ENCODE measurements at places on chromosomes 13 and 19.
A peak's percentile ranks its signal among the peaks of the same experiment; 100 is the strongest.

GRCh38 chr19:46515290-46515609 is 19.6 kb upstream of the PNMA8B start:
- no peak for DNase-seq

DNA sequence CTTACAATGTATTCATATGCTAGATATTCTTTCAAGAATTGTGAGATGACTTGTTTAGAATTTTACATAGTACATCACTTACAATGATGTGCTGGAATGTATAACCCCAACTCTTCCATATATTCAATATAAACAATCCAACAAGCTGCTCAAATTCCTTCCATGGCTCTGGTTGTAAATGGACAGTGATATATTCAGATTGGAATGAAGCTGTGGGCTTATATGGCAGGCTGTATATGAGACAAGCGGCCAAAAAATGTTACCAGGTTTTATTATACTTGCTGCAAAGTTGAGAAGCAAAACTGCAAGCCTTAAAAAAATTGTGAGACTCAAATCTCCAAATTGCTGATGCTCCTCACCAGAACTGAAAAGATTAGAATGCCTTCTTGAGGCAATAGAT is 83.6 kb upstream of the KLF12 start:
- DNase-seq: no peak

GRCh38 chr13:31987535-31988170 is 43.9 kb upstream of the FRY start:
- DNase-seq: no peak

GRCh38 chr19:45455707-45456499 is 11.9 kb upstream of the FOSB start:
- DNase-seq: peak; percentile 53

DNA sequence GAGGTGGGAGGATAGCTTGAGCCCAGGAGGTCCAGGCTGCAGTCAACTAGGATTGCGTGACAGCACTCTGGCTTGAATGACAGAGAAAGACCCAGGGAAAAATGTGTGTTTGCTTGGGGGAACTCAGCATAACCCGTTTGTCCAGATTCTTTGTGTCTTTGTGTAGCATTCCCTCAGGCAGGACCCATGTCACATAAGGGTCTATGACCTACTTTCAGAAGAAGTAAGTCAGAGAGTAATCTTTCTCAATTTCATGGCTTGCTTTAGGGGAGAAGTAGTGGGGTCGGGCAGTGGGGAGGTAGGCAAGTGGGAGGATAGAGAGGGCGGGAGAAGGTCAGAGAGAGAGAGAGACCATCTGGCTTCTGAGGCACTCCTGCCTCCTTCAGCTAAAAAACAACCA is 11.9 kb upstream of the PSPC1 start:
- DNase-seq: no peak

- no peak for DNase-seq
Observed at GRCh38 chr19:33302974-33303790, 848 bp upstream of the CEBPA start.

All from stimulated activated CD8-positive, alpha-beta memory T cell treated with anti-CD3 and anti-CD28 coated beads, Interleukin-12 subunit alpha, Interleukin-12 subunit beta, amount 100 ng/mL, for 1 hour (primary cell).